ENCODE measurements at places on chromosomes 11 and 22. TPM values are rescaled to one million over a fixed set of nuclear protein-coding genes. Genes with fewer than 3 reads are reported as not detected.

CD3G gene
- total RNA-seq = 3.0 TPM

TRIM51 gene
- total RNA-seq = not detected

CDCA5 gene
- total RNA-seq = 2.1 TPM

CCDC86 gene
- 13.0 TPM for total RNA-seq

BAIAP2L2 gene
- 216 TPM for total RNA-seq

TSPAN32 gene
- 1.1 TPM for total RNA-seq

SLCO2B1 gene
- total RNA-seq = 112 TPM

KCNJ1 gene
- total RNA-seq = not detected

C11orf97 gene
- not detected for total RNA-seq

P2RX6 gene
- total RNA-seq = 2.4 TPM

TEX12 gene
- total RNA-seq = not detected

NELL1 gene
- 0.29 TPM for total RNA-seq

EFCAB6 gene
- total RNA-seq = 4.1 TPM

AQP11 gene
- total RNA-seq = 5.5 TPM

USP2 gene
- total RNA-seq = 7.3 TPM

SCGB1D2 gene
- total RNA-seq = not detected
